Heart right ventricle (tissue), 16 donors: ENCODE measurements at places on chromosomes 5 and 9. TPM values are rescaled to one million over a fixed set of nuclear protein-coding genes. Genes with fewer than 3 reads are reported as not detected.

ARL14EPL gene
- not detected for total RNA-seq

GRAMD2B gene
- total RNA-seq: 36.7 TPM

LCN2 gene
- 0.34 TPM for total RNA-seq

BHMT2 gene
- total RNA-seq: 9.6 TPM

ADAMTSL1 gene
- total RNA-seq: 2.5 TPM

CDC42SE2 gene
- total RNA-seq: 11.4 TPM

KIF2A gene
- total RNA-seq: 11.9 TPM

CCDC171 gene
- total RNA-seq: 1.7 TPM

NFIB gene
- total RNA-seq: 135 TPM

TERT gene
- total RNA-seq: not detected

ADAMTS6 gene
- 2.3 TPM for total RNA-seq

PDE6A gene
- 0.17 TPM for total RNA-seq

SLC28A3 gene
- not detected for total RNA-seq

KIAA1958 gene
- 6.6 TPM for total RNA-seq

PDE8B gene
- total RNA-seq: 0.41 TPM

NMUR2 gene
- 0.15 TPM for total RNA-seq

SPATA31A3 gene
- total RNA-seq: not detected

DNAJA1 gene
- 47.9 TPM for total RNA-seq

DIMT1 gene
- total RNA-seq: 17.8 TPM

DRD1 gene
- total RNA-seq: not detected

AOPEP gene
- total RNA-seq: 133 TPM

IFNB1 gene
- total RNA-seq: not detected

NIM1K gene
- total RNA-seq: 0.20 TPM

SHOC1 gene
- not detected for total RNA-seq

LCN1 gene
- total RNA-seq: not detected

TRUB2 gene
- total RNA-seq: 49.9 TPM

DCANP1 gene
- total RNA-seq: not detected

NIPAL4 gene
- not detected for total RNA-seq

PRR16 gene
- total RNA-seq: 11.6 TPM

CD14 gene
- total RNA-seq: 10.8 TPM

FLT4 gene
- 9.3 TPM for total RNA-seq

CMBL gene
- total RNA-seq: 49.1 TPM

DDX46 gene
- total RNA-seq: 33.7 TPM

TAS2R1 gene
- not detected for total RNA-seq

SH3TC2 gene
- 10.2 TPM for total RNA-seq

PCDHA6 gene
- total RNA-seq: not detected

RASEF gene
- total RNA-seq: 0.11 TPM

KIF12 gene
- total RNA-seq: not detected

POU5F2 gene
- 0.30 TPM for total RNA-seq

EIF4E1B gene
- not detected for total RNA-seq

PCDHGA3 gene
- total RNA-seq: 10.0 TPM

GMCL2 gene
- total RNA-seq: not detected

TLX3 gene
- total RNA-seq: not detected

SH3PXD2B gene
- 2.9 TPM for total RNA-seq

FIBCD1 gene
- total RNA-seq: 3.5 TPM

REEP2 gene
- total RNA-seq: 10.6 TPM

HAPLN1 gene
- total RNA-seq: 1.5 TPM

LAMC3 gene
- 0.57 TPM for total RNA-seq

PRELID2 gene
- total RNA-seq: 6.8 TPM
